ENCODE measurements at places on chromosomes 3 and 15. TPM values are rescaled to one million over a fixed set of nuclear protein-coding genes. Genes with fewer than 3 reads are reported as not detected.

The DAZL gene
- total RNA-seq, result not detected

The MNS1 gene
- total RNA-seq, result 8.2 TPM

The GLDN gene
- 0.43 TPM for total RNA-seq

GRCh38 chr15:29569533-29570092, 252.7 kb downstream of the TJP1 start:
- no peaks in the 10 kb centered on the region for H3K27me3 ChIP-seq
- H3K27ac ChIP-seq, result no peak overlapping the region
- no peaks in the 10 kb centered on the region for H3K36me3 ChIP-seq
- no peak overlapping the region for H3K4me3 ChIP-seq
- no peaks in the 10 kb centered on the region for H3K4me1 ChIP-seq
- no peak for DNase-seq

DNA sequence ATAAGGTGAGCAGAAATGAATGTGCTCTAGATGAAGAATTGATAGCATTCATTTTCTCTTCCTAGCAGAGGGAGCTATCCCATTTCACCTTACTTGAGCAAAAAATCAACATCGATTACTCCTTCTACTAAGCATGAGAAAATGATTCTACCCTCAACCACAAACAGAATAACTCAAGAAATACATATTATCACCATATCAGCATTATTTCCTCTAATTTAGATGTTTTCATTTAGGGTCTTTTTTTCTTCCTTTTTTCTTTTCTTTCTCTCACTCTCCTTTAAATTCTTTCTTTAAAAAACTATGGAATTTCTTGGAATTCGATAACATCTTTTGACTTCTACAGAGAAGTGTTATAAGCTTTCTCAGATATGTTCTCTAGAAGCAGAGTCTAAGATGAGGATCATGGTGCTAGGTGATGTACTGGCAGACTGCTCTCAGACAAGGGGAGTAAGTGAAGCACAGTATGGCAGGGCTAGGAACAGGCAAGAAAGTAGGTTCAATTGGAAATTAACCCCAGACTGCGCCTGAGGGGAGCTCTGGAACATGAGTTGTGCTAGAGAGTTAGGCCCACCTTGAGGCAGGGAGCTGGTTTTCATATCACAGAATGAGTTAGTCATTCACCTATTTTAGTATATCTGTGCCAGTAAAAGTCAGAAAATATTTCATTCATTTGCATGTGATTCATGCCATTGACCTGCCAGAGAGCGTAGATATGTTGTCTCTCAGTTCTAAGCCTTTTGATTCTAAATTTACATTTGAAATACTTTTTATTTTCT, 279.2 kb upstream of the KCNH8 start:
- DNase-seq, result no peak
- no peaks in the 10 kb centered on the region for H3K4me1 ChIP-seq
- no peaks in the 10 kb centered on the region for H3K27me3 ChIP-seq
- no peak overlapping the region for H3K4me3 ChIP-seq
- H3K36me3 ChIP-seq, result no peaks in the 10 kb centered on the region
- no peak overlapping the region for H3K27ac ChIP-seq

GRCh38 chr3:58222161-58222724, 11.5 kb upstream of the DNASE1L3 start:
- H3K4me1 ChIP-seq, result no peaks in the 10 kb centered on the region
- no peak overlapping the region for H3K4me3 ChIP-seq
- H3K27me3 ChIP-seq, result no peaks in the 10 kb centered on the region

DNA sequence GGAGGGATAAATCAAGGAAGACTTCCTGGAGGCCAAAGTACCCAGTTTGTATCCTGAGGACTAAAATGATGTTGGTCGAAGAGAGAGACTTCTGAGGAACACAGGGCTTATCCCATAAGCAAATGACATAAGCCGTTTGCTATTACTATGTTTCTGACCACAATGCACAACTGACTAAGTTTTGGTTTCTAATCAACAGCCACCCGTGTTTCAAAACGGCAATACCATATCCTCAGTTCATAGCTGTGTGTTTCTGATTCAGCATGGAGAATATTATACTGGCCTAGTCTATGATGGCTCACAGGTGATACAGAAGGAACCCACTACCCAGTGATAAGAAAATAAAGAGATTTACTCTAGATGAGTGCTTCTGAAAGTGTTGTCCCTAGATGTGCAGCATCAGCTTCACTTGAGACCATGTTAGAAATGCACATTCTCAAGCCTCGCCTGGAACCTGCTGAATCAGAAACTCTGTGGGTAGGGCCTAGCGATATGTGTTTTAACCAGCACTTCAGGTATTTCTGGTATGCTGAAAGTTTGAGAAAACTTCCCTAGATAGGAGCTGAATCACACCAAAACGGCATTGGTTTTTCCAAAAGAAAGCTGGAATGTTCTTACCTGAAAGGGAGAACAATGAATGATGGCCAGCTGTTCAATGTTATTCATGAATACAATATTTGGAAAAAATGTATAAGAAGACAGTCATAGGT, 639.7 kb upstream of the NR2F2 start:
- H3K27ac ChIP-seq, result no peak overlapping the region
- no peak for DNase-seq
- no peak overlapping the region for H3K4me3 ChIP-seq
- no peaks in the 10 kb centered on the region for H3K27me3 ChIP-seq

GRCh38 chr15:87874896-87875711, 381.4 kb downstream of the NTRK3 start:
- H3K36me3 ChIP-seq, result no peaks in the 10 kb centered on the region
- no peaks in the 10 kb centered on the region for H3K27me3 ChIP-seq
- no peak overlapping the region for H3K4me3 ChIP-seq
- H3K4me1 ChIP-seq, result peaks cover 49% of the 10 kb centered on the region
- peak overlapping the region; percentile 11 for H3K27ac ChIP-seq
- peak; percentile 66 for DNase-seq

DNA sequence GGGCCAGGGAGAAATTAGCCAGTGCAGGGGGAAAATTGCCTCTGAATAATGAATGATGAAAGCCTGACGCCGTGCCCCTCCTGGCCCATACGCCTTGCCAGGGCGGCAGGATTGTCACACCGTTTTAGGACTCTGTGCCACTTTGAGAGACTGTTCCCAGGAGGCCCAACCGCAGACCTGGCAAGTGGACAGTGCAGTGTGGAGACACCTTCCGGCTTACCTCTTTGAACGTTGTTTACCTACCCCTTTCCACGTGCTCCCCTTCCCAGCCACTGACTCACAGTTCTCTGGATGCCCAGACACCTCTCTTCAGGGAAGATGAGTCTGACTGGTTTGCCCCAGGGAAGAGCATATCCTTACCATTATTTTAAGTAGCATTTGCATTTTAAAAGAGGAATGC, 84.0 kb upstream of the PXYLP1 start:
- no peak overlapping the region for H3K4me3 ChIP-seq
- no peaks in the 10 kb centered on the region for H3K27me3 ChIP-seq
- no peaks in the 10 kb centered on the region for H3K4me1 ChIP-seq

GRCh38 chr3:134315286-134316106, 58.8 kb downstream of the AMOTL2 start:
- no peak overlapping the region for H3K4me3 ChIP-seq
- H3K27ac ChIP-seq, result no peak overlapping the region
- no peak for DNase-seq
- H3K27me3 ChIP-seq, result no peaks in the 10 kb centered on the region
- H3K36me3 ChIP-seq, result no peaks in the 10 kb centered on the region
